ENCODE measurements at places on chromosomes 5 and 9.

- no peak for DNase-seq
Observed at GRCh38 chr9:110571801-110572483, 7.6 kb downstream of the SVEP1 start.

- no peak for DNase-seq
Observed at GRCh38 chr5:102591650-102592049, 92.8 kb upstream of the SLCO6A1 start.

- no peak for DNase-seq
Observed at GRCh38 chr5:7250004-7250403, 145.9 kb upstream of the ADCY2 start.

- no peak for DNase-seq
Observed at GRCh38 chr5:151627650-151628049, 36.5 kb upstream of the FAT2 start.

DNA sequence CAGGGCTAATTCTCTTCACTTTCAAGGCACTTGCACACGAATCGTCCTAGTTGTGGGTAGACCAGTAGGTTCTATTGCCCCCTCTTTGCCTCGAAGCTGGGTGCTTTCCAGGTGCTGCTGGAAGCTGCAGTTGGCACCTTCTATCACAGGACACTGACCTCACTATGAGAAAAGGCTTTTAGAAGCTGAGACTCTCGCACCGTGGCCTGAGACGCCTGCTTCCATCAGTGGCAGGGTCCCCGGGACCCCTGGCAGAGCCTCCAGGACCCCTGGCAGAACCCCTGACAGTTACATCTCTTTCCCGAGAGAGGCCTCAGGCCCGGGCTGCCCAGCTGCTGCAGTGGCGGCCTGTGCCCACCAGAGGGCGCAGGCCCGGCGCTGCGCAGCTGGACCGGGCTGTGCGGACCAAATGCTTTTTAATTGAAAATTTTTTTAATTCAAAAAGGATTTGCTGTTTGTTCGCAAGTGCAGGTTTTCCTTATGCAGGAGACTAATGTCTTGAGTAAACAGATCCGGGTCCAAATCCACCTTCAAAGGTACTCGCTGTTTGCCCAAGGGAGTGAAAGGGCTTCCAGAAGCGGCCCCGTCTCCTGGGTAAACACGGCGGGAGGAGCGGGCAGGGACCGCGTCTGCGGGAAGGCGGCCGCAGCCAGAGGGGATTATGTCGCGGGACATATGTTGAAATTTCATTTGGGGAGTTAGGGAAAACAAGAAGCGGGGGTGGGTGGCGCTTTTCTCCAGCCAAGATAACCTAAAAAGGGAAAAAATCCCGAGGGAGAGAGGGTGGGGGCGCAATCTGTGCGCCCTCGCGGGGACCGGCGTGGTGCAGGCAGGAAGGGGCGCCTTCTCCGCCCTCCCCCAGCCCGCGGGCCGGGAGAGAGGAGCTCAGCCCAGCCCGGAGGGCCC is 114.5 kb upstream of the LMX1B start:
- peak; percentile 32 for DNase-seq

- DNase-seq, result no peak
Observed at GRCh38 chr5:11640158-11640873, 263.9 kb downstream of the CTNND2 start.

GRCh38 chr9:134396258-134396742 is 70.0 kb downstream of the RXRA start:
- DNase-seq, result peak; percentile 30

GRCh38 chr5:173486355-173487225 is 129.9 kb downstream of the BOD1 start:
- no peak for DNase-seq

DNA sequence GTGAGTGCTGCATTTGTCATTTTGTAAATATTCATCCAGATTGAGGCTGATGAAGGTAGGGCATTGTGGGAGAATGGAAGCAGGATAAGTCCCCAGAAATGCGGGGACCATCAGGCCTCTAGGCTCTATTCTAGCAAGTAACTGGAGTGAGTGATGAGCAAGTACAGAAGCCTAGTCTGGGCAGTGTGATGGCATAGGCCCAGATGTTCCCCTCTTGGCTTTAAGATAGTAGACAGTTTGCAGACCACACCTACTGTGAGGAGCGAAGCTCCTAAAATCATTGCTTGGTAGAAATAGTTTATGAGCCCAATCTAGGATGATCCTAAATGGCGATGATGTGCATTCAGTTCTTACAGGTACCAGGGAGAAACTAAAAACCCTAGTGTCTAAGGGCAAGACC is 24.3 kb downstream of the NDFIP1 start:
- no peak for DNase-seq

DNA sequence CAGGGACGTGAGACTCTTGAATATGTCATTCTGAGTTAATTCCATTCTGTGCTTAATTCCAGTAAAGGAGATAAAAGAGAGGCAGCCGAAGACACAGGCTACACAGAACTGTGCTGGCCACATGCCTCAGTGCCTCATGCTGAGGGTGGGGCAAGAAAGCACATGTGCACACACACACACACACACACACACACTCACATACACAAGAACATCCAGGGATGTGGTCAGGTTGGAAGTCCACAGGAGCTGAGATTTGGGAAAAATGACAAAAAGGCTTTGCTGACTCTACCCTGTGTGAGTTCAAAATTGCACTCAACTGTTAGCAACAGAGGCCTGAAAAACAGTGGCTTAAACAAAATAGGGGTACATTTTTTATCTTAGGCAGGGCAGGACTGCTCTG is 40.5 kb downstream of the ALG2 start:
- no peak for DNase-seq

DNA sequence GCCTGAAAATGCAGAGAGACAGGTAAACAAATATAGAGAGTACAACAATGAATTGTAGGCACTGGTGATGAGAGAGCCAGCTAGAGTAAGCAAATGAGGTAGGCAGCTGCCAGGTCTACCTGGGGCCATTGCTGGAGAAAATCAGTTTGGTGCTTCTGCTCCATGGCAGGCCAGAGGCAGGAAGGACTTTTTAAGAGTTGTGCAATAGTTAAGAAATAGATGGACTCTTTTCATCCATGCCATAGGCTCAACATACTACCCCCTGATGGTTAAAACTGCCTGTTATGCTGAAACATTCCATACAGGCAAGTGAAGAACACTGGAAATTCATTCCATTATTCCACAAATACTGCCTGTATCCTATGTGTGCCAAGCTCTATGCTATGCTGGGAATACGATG is 86.5 kb upstream of the CCDC112 start:
- no peak for DNase-seq

GRCh38 chr5:180007582-180007981 is 64.0 kb downstream of the RNF130 start:
- no peak for DNase-seq
